ENCODE measurements at places on chromosomes 5 and 9. TPM values are rescaled to one million over a fixed set of nuclear protein-coding genes. Genes with fewer than 3 reads are reported as not detected.

Gene STPG3
- not detected for polyA plus RNA-seq

Gene CCDC192
- polyA plus RNA-seq, result not detected

Gene PCDHA13
- not detected for polyA plus RNA-seq

Gene SLC2A6
- polyA plus RNA-seq, result 0.39 TPM

DNA sequence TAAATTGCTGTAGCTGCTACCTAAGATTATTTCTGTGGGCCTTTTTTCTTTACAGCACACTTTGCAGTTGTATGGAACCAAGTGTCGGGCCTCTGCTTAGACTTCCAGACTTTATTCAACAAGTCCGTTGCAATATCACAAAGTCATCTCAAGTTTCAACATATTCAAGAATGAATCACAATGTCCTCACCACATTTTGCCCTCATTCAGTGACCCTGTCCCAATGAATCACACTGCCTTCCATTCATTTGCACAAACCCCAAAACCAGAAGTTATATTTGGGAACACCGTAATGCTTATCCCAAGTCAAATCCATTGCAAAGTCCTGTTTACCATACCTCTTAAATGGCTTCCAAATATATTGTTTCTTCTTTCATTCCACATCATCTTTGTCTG is 439.6 kb downstream of the CSNK1G3 start:
- H3K27me3 ChIP-seq, result no peaks in the 10 kb centered on the region
- H3K36me3 ChIP-seq, result no peaks in the 10 kb centered on the region
- no peak for DNase-seq
- H3K4me1 ChIP-seq, result no peaks in the 10 kb centered on the region

DNA sequence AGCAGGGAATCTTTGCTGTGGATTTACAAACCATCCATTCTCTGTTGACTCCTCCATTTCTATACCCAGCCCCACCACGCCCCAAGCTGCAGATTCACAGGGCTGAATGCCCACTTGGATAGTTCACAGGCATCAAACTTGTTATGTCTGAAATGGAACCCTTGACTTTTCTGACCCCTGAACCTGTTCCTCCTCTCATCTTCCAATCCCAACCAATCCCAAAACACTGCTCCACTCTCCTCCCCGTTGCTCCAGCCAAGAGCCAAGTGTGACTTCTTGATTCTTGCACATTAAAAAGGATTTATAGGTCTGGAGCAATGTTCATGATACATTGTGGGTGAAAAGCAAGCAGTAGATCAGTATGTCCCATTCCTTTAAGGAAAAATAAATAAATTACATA is 145.6 kb downstream of the DAB2IP start:
- no peaks in the 10 kb centered on the region for H3K4me1 ChIP-seq
- H3K4me3 ChIP-seq, result no peak overlapping the region
- peaks cover 5% of the 10 kb centered on the region for H3K27me3 ChIP-seq
- no peak for DNase-seq
- H3K27ac ChIP-seq, result no peak overlapping the region

- H3K27ac ChIP-seq, result no peak overlapping the region
- H3K36me3 ChIP-seq, result no peaks in the 10 kb centered on the region
- DNase-seq, result no peak
- no peak overlapping the region for H3K4me3 ChIP-seq
Observed at GRCh38 chr9:22010866-22011625, 1.9 kb upstream of the CDKN2B start.

- no peaks in the 10 kb centered on the region for H3K4me1 ChIP-seq
- H3K36me3 ChIP-seq, result no peaks in the 10 kb centered on the region
- no peak overlapping the region for H3K4me3 ChIP-seq
Observed at GRCh38 chr5:112136773-112137172, 282.3 kb downstream of the EPB41L4A start.

- H3K27me3 ChIP-seq, result no peaks in the 10 kb centered on the region
- peaks cover 10% of the 10 kb centered on the region for H3K4me1 ChIP-seq
- H3K4me3 ChIP-seq, result no peak overlapping the region
- no peaks in the 10 kb centered on the region for H3K36me3 ChIP-seq
- H3K27ac ChIP-seq, result no peak overlapping the region
Observed at GRCh38 chr9:114389612-114390368, 2.0 kb upstream of the AKNA start.

DNA sequence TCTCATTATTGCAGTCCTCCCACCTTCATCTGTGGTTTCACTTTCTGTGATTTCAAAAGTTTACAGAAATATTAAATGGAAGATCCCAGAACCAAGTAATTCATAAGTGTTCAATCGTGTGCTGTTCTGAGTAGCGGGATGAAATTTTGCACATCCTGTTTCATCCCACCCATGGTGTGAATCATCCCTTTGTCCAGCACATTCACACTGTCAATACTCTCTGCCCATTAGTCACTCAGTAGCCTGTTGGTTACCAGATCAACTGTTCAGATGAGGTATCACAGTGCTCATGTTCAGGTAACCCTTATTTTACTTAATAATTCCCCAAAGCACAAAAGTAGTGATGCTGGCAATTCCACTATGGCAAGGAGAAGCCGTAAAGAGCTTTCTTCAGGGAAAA is 26.8 kb downstream of the FAM81B start:
- H3K4me3 ChIP-seq, result no peak overlapping the region
- H3K27me3 ChIP-seq, result no peaks in the 10 kb centered on the region
- no peak for DNase-seq
- no peaks in the 10 kb centered on the region for H3K36me3 ChIP-seq

DNA sequence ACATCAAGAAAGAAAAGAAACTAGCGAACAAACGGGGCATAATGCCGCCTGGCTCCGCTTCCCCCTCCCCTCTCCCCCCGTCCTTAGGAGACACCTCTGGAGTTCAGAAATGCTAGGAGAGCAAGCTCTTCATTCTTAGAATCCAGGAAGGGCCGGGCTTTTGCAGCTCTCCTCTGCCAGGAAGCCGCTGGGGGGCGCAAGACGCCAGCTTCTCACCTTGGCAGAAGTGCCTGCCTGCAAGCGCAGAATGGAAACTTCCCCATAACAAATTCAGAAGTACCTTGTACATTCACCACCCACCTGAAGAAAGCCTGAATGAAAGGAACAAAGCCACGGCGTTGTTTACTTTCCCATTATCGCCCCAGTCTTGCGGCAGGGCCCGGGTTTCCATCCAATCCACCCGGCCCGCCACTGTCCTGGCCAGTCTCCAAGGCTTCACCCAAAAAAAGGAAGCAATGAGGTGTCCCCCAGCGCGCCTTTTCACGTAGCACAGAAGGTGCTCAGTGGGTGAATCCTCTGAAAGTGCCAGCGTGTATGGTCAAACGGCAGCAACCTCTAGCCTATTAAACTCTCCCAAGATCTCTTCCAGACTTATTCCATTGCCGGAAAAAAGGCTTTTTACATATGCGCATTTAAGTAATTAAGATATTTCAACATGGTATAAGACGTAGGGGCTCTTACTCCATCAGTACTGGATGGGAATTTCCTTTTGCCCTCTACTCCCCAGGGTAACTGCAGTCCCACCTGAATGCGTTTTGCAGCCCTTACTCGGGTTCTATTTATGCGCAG is 1.6 kb upstream of the GADD45G start:
- H3K36me3 ChIP-seq, result no peaks in the 10 kb centered on the region
- peak; percentile 33 for DNase-seq
- H3K4me1 ChIP-seq, result peaks cover 31% of the 10 kb centered on the region
- no peaks in the 10 kb centered on the region for H3K27me3 ChIP-seq
- no peak overlapping the region for H3K4me3 ChIP-seq
- no peak overlapping the region for H3K27ac ChIP-seq

DNA sequence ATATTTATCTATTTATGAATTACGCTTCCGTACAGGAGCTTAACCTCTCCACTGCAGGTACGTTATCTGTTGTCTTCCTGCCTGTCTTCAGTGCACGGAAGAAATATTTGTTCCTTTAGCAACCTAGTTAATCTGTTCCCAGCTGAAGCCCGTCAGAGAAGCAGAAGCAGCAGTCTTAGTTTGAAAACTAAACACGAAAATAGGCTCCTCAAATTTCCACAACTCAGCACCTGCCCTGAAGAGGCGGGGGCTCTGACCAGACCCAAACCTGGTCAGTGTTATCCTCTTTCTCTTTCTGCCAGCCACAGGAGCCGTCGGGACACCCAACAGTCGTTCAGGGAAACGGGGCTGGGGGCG is 462 bp downstream of the NUDCD2 start:
- no peak for DNase-seq
- H3K4me1 ChIP-seq, result peaks cover 8% of the 10 kb centered on the region
- peaks cover 34% of the 10 kb centered on the region for H3K36me3 ChIP-seq

DNA sequence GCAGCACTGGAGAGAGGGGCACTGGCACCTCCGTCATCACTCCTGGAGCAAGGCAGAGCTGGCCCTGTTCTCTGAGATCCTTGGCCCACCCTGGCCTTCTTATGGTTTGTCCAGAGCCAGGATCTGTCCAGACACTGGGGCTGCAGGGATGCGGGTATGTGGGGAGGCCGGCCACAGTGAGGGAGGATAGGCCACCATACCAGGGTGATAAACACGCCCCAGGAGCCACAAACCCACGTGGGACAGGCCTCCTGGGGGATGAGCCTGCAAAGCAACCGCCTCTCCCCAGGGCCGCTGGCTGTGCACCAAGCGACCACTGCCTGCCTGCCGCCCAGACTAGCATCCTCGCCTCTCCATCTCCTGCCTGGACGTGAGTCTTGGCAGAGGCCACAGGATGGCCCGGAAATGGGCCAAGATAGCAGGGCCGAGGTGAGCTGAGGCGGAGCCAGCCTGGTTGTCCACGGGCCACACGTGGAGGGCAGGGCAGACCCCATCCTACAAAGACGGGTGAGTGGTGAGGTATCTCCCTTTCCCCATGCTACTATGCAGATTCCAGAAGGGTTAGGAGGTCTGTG is 4.5 kb downstream of the OBP2A start:
- no peaks in the 10 kb centered on the region for H3K36me3 ChIP-seq
- no peak overlapping the region for H3K4me3 ChIP-seq
- no peak overlapping the region for H3K27ac ChIP-seq
- H3K27me3 ChIP-seq, result peaks cover 57% of the 10 kb centered on the region
- peaks cover 26% of the 10 kb centered on the region for H3K4me1 ChIP-seq

DNA sequence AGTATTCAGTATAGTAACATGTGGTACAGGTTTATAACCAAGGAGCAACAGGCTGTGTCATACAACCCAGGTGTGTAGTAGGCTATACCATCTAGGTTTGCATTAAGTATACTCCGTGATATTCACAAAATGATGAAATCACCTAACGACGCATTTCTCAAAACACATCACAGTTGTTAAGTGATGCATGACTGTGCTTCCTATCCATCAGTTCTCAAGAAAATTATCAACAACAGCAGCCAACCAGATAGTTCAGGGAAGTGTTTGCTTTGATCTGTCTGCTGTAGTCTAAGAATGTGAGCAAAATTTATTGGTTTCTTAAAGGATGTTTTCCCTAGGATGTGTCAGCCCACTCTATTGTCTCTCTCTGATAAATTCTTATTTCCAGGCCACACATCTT is 7.4 kb downstream of the ZBTB26 start:
- H3K36me3 ChIP-seq, result peaks cover 22% of the 10 kb centered on the region
- H3K27ac ChIP-seq, result no peak overlapping the region
- no peaks in the 10 kb centered on the region for H3K4me1 ChIP-seq
- no peak overlapping the region for H3K4me3 ChIP-seq
- no peaks in the 10 kb centered on the region for H3K27me3 ChIP-seq

DNA sequence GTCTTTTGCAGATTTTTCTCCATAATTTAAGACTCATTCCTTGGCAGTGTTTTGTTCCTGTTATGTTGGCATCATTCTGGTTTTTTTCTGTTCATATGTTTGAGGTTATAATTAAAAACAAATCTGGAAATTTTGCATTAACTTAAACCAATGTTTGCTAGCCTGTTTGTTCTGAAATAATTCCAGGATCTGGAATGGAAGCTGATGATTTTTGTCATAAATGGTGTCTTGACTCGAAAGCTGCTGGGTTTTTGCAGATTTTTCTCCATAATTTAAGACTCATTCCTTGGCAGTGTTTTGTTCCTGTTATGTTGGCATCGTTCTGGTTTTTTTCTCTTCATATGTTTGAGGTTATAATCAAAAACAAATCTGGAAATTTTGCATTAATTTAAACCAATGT is 318.7 kb upstream of the IRX4 start:
- H3K27me3 ChIP-seq, result peaks cover 18% of the 10 kb centered on the region
- H3K27ac ChIP-seq, result no peak overlapping the region
- H3K4me1 ChIP-seq, result no peaks in the 10 kb centered on the region
- no peak for DNase-seq
- no peak overlapping the region for H3K4me3 ChIP-seq

DNA sequence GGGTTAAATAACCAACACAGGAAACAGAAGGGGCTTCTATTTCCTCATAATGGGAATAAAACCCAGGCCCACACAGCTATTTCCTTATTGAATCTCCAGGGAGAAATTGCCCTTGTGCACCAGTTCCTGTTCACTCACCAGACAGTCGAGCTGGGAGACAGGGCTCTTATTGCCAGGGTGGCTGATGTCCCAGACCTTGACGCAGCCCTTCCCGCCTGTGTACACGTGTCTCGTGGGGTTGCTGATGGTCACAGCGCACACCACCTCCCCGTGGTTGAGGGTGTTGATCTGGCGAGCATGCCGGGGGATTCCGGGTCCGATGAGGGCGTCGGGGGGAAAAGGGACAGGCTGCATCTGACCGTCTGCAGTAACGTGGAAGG is 96.5 kb downstream of the TLE1 start:
- H3K4me1 ChIP-seq, result no peaks in the 10 kb centered on the region

GRCh38 chr9:133914442-133915342 is 77.4 kb downstream of the VAV2 start:
- no peak for DNase-seq
- no peak overlapping the region for H3K27ac ChIP-seq
- H3K36me3 ChIP-seq, result no peaks in the 10 kb centered on the region
- H3K4me3 ChIP-seq, result no peak overlapping the region
- peaks cover 10% of the 10 kb centered on the region for H3K27me3 ChIP-seq
- H3K4me1 ChIP-seq, result no peaks in the 10 kb centered on the region

DNA sequence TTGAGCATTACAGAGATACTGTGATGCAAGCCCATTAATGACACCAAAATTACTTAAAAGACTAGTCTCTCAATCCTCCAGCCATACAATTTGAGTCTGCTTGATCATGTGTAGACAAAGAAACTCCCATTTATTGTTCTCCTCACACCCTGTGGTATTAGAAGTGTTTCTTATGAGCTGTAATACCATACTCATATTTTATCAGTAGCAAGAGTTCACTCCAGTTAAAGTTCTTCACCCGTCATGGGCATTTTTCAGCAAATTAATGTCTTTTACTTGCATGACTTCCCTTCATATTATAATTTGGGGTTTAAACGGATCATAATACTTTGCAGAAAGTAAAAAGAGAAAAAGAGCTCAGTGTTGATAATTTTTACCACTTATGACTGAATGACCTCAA is 242.9 kb downstream of the BNC2 start:
- no peaks in the 10 kb centered on the region for H3K27me3 ChIP-seq
- H3K4me1 ChIP-seq, result no peaks in the 10 kb centered on the region
- no peak overlapping the region for H3K27ac ChIP-seq
- no peak for DNase-seq
- no peaks in the 10 kb centered on the region for H3K36me3 ChIP-seq

DNA sequence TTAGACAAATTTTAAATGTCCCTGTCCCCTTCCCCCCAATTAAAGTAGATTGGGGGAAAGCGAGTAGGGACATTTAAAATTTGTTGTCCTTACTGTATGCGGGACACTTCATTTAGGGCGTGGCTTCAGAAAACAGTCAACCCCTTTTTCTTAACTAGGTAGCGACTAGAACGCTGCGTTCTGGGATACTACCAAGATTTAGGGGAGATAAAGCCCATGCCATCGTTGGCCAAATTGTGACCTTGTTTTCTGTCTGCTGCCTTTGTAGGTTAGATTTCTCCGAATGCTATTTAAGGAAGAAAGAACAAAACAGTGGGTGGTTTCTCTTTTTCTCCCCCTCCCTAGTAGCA is 1.2 kb downstream of the CKS2 start:
- peaks cover 10% of the 10 kb centered on the region for H3K4me1 ChIP-seq
- no peak for DNase-seq
- H3K4me3 ChIP-seq, result peak overlapping the region; percentile 82
- H3K36me3 ChIP-seq, result peaks cover 50% of the 10 kb centered on the region
- H3K27me3 ChIP-seq, result no peaks in the 10 kb centered on the region

All from K562 (cell line).